DMS 273 treated with DMSO at 0.1 percent for 48 hours (cell line): ENCODE measurements at places on chromosomes 2 and 18.

- no peak for DNase-seq
Observed at GRCh38 chr2:227816507-227817294, 3.1 kb downstream of the CCL20 start.

DNA sequence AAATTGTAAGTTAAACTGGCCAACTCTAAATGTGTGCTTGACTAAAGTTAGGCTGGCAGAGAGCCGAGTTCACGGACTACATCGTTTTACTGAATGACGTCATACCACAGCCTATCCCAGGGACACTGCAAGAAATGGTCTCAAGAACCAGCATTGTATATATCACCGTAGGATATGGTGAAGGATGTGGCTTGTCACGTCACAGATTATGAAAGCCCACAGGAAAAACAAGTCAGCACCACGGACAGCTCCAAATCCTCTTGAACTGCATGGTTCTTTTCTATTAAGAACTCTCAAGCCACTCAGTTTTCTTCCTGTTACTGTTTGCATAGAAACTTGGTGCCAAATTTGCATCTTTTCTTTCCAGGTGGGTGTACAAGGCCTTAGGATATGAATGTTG, 85.1 kb upstream of the ACAA2 start:
- peak; percentile 2 for DNase-seq

DNA sequence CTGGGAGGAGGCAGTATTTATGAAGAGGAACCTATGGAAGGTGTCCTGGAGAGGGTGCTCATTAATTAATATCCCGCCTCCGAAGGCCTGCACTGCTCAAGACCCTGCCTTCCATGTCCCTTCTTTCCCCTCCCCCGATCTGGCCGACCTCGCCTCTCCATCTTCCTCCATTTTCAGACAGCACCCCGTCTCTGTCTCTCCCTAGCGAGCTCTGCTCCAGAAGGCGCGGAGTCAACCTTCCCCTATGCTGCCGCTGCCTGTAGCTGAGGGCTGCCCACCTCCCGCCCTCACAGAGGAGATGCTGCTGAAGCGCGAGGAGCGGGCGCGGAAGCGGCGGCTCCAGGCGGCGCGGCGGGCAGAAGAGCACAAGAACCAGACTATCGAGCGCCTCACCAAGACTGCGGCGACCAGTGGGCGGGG, 1.1 kb upstream of the WBP1 start:
- DNase-seq = peak; percentile 34

DNA sequence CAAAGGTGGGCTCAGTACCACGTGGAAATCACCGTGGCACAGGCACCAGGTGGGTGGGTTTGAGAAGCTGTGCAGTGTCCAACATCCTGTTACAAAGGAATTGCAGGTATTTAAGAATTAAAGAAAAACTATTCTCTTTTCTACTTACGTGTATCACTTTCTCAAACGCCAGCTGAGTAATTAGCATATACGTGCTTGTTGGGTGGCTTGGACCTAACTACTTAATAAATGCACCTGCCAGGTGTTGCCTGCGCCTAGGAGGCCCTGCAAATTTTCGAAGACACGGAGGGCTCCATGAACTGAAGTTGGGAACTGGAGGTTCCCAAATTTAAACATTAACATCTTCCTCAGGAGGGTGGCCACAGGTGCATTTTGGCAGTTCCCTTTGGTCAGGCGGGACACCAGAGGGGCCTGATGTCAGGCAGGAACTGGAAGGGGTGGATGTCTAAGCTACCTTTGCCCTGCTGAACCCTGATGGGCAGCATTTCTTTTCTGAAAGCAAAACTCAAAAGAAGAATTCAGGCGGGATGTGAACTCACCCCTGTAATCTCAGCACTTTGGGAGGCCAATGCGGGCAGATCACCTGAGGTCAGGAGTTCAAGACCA, 84.8 kb downstream of the HS6ST1 start:
- DNase-seq = no peak

GRCh38 chr18:74549591-74550104, 15.3 kb downstream of the CNDP1 start:
- no peak for DNase-seq

DNA sequence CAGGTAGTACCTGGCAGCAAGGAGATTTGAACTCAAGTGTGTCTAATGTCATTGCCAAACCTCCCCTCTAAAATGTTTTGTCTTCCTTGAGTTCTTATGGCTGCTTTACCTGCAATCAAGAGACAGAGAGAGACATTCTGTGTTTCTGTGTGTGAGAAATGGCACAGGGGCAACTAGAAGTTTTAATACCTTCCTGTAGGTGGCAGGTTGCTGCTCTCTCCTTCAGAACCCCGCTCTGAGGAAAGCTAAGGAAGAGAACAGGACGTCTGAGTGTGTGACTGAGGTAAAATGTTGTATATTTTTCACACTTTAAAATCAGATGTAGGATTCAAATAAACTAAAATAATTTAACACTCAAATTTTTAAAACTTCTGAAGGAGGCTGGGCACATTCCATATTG, 19.2 kb downstream of the DTNA start:
- DNase-seq = no peak

GRCh38 chr2:112055730-112056625, 909 bp downstream of the TMEM87B start:
- DNase-seq = peak; percentile 47

DNA sequence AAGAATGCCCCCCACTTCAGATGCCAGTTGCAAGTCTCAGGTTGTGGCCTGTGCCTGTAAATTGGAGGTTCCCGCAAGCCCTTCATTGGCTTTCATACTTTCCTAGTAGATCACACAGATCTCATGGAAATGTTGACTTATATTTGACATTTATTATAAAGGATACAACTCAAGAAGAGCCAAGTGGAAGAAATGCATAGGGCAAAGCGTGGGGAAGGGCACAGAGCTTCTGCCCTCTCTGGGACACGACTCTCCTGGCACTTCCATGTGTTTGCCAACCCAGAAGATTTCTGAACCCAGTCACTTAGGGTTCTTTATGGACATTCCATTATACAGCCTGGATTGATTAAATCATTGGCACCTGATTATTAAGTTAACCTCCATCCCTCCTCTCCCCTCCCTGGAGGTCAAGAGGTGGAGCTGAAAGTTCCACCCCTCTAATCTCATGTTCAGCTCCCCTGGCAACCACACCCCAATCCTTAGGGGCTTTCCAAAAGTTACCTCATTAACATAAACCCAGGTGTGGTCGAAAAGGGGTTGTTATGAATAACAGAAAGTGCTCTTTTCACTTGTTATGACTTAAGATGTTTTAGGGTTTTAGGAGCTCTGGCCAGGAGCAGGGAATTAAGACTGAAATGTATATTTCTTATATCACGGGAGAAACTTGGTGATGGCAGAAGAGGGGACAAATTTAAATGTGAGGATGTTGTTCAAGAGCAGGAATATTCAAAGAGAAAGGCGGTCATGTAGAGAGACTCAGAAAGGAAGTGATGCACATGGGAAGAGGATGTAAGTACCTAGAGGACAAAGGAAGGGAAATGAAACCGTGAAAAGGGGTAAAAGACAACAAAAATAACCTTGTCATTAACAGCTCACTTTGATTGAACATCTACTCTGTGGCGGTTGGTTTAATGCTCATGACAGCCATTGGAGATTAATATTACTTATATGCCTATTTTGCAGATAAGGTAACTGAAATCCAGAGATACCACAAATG, 31.8 kb downstream of the SP100 start:
- no peak for DNase-seq

- DNase-seq = no peak
Observed at GRCh38 chr2:224039770-224040440, 819 bp upstream of the SERPINE2 start.

- no peak for DNase-seq
Observed at GRCh38 chr2:229666811-229667210, 47.5 kb downstream of the DNER start.

GRCh38 chr2:241999184-241999583, 129.7 kb downstream of the RTP5 start:
- DNase-seq = no peak

GRCh38 chr2:144162652-144163051, 357.3 kb downstream of the ZEB2 start:
- no peak for DNase-seq

DNA sequence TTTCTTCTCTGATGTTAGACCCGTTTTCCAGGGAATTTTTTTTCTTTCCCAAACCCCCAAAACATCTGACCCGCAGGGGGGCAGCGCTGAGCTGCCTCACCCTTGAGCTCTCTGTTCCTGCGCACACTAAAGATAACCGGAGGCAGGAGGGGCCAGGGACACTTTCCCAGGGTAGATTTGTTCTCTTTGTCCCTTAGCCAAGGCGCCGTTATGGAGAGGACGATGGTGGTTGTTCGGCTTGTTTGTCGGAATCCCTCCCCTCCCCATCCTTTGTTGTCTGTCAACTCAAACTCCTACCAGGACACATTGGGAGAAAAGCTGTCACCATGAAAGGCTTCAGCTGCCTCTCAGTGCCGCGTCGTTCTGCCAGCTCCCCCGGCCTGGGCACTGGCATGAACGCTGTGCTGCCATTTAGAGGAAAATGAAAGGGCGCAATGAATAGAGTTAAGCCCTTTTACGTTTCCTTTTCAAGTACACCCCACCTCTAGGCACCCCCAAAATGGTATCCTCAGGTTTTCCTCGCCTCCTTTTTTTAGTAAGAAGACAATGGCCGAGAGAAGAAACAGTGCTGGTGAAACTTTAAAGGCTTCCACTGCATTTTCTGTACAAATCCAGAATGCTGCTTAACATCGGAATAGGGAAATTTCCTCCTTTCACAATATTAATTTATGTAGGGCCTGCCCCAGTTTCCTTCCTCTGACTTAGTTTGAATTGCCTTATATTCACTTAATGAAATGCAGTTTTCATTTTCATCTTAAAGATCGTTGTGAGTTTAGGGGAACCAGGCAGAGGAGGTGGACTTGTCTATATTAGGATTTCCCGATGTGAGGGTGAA, 62.1 kb downstream of the RND3 start:
- no peak for DNase-seq

DNA sequence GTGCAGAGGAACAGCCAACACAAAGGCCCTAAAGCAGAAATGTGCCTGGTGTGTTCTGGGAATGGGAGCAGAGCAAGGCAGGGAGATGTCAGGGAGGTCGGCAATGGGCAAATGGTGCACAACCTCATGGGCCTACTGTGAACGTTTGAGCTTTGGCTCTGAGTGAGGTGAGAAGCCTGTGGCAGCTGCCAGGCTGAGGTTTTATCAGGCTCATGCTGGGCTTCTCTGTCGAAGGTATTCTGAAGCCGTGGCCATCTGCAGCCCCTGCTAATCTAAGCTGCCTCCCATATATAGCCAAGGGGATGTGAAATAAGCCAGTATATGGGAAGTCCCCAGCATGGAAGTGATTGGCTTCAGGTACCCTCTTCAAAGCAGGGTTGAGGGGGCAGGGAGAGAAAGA, 193.3 kb downstream of the SLC4A3 start:
- no peak for DNase-seq

GRCh38 chr18:3250237-3251107, 2.9 kb downstream of the MYL12A start:
- no peak for DNase-seq

DNA sequence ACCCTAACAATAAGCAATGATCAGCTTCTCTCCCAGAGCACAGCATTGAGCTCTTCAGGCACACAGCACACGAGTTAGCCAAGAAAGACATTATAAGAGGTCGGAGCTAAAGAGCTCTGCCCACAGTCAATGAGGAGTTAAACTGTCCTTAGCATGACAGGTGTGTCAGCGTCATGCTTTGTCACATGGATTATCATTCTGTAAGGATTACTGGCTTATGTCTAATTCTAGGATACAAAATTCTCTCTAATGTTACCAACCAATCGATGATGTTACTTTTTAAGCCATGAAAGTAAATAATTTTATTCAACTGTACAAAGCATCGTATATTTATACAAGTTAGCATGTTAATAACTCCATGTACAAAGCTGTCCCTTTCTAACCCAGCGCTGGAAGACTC, 108.8 kb downstream of the ZNF236 start:
- DNase-seq = no peak

DNA sequence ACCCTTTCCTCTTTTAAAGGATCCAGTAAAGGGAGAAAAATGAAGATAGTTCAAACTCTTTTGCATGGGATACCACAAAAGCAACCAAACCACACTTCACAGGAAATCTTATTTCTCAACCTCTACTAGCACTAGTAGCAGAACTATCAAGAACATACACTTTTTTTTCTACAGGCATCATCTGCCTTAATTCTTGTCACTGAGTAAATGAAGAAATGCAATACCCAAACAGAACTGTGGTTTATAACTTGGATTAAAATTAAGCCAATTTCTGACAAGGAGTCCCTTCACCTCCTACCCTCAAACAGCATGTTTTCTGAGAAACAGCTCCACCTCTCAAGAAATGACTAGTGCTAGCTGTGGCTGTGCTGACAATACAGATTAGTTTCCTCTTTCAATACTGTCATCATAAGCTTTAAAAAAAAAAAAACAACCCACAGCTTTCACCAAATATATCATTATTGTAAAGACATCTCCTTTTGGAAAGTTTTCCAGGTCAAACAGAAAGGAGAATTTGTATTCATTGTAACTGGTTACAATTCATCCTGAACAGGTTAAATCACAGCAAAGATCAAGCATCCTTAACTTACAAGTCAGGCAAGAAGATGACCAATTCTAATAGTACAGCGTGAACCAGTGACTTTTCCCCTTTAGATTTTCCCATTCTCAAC, 44.4 kb downstream of the PTPN2 start:
- DNase-seq = no peak

GRCh38 chr18:25630682-25631081, 278.7 kb upstream of the ZNF521 start:
- no peak for DNase-seq
